Fibroblast of lung (primary cell): ENCODE measurements at places on chromosomes 4 and X. TPM values are rescaled to one million over a fixed set of nuclear protein-coding genes. Genes with fewer than 3 reads are reported as not detected.

GRCh38 chrX:8927066-8927635, 106.8 kb downstream of the FAM9B start:
- no peak for DNase-seq
- no peaks in the 10 kb centered on the region for H3K27me3 ChIP-seq
- no peak overlapping the region for H3K27ac ChIP-seq

DNA sequence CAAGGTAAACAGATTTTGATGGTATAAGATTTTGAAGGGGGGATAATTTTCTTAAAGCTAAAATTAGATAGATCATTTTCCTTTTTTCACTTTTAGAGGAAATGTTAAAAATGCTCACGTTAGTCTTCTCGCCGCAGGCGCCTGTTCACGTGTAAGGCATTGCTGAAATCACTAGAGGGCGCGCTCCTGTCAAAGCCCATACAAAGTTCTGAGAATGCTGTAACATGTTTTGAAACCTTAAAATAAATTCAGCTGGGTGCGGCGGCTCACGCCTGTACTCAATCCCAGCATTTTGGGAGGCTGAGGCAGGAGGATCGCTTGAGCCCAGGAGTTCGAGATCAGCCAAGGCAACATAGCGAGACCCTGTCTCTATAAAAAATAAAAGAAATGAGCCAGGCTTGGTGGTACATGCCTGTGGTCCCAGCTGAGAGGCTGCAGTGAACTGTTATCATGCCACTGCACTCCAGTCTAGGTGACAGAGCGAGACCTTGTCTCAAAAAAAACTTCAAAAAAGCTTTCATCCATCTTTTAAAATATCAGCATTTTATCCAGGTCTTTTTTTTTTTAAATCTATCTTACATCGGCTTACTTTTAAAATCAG, 138.0 kb downstream of the RBMX2 start:
- H3K36me3 ChIP-seq: no peaks in the 10 kb centered on the region
- H3K27ac ChIP-seq: no peak overlapping the region
- H3K27me3 ChIP-seq: no peaks in the 10 kb centered on the region
- H3K4me3 ChIP-seq: no peak overlapping the region

OTC gene
- total RNA-seq: not detected in 2 replicates

- H3K27ac ChIP-seq: no peak overlapping the region
- H3K27me3 ChIP-seq: no peaks in the 10 kb centered on the region
- H3K36me3 ChIP-seq: no peaks in the 10 kb centered on the region
- no peaks in the 10 kb centered on the region for H3K4me1 ChIP-seq
- no peak for DNase-seq
These were observed 36.0 kb downstream of the LHFPL1 start for GRCh38 chrX:112643721-112644120.

DNA sequence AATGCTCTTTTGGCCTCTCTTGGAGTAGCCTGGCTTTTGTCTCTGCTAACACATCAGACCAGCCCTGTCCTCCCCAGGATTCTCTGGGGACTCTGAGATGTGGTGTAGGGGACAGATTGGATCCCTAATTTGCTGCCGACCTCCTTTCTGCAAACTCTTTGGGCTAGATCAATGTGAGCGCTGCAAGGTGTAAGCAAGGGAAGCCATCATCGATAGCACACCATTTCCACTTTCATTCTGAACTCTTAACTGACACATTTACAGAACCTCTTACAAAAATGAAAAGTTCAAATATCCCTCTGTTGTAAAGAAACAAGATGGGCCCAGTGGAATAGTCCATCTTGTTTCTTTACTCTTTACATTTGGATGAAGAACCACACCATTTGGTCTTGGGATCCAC, 46.6 kb downstream of the PGRMC2 start:
- H3K27me3 ChIP-seq: no peaks in the 10 kb centered on the region
- H3K27ac ChIP-seq: peak overlapping the region; percentile 74
- H3K4me3 ChIP-seq: no peak overlapping the region
- no peaks in the 10 kb centered on the region for H3K36me3 ChIP-seq
- H3K4me1 ChIP-seq: peaks cover 9% of the 10 kb centered on the region

LUZP4 gene
- not detected in 2 replicates for total RNA-seq

DNA sequence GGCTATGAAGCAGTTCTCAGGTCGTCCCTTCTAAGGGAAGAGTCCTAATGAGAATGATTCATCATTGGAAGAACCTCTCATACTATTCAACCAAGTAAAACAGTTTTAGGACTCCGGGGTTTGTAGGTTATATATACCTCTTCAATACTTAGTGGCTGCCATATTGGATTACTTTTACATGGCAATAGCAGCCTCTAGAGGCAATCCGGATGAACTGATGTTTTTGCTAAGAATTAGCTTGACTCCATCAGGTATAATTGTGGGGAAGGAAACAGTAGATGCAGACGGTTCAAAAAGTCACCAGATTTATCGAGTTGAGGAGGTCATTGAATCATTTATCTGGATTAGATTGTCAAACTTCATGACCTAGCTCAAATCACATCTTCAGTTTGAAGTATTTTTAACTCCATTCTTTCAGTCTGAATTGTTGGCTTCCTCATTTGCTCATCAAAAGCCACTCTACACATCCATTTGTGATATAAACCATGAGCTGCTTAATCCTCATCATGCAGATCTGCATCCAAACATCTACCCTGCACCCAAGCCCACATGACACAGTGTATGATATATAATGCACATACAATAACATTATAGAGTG, 28.4 kb downstream of the GUCY1B1 start:
- H3K4me3 ChIP-seq: no peak overlapping the region
- H3K27ac ChIP-seq: no peak overlapping the region

BTK gene
- total RNA-seq: not detected in 2 replicates

DNA sequence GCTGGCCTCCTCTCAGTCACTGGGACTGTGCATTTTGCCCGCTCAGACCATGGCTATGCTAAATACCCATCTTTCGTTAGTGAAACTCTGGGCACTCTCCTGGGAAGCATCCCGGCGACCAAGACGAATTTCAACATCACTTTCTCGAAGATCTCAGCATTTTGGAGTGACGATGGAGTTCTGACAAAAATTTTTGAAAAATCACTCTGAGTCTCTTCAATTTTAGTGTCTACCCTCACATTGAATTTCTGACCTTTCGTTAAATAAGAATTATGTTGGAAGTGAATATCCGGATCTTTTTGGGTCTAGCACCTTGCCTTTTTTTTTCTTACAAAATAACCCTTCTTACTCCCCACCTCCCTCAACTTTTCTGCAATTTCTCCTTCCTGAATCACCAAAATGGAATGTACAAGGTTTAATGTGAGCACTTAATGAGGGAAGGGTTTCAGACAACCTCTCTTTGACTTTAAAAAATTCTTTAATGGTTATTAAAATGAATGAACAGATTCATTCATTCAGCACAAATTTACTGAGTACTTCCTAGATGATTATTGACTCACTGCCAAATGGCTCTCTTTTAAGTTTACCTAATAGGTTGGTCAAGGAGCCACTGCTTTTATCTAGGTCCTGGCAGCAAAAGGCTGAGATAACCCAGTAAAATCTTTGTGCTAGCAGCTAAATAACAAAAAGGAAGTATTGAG, 746 bp upstream of the AADAT start:
- no peaks in the 10 kb centered on the region for H3K27me3 ChIP-seq
- peak overlapping the region; percentile 34 for H3K27ac ChIP-seq
- no peaks in the 10 kb centered on the region for H3K36me3 ChIP-seq
- H3K4me3 ChIP-seq: peak overlapping the region; percentile 71
- H3K4me1 ChIP-seq: peaks cover 3% of the 10 kb centered on the region

DNA sequence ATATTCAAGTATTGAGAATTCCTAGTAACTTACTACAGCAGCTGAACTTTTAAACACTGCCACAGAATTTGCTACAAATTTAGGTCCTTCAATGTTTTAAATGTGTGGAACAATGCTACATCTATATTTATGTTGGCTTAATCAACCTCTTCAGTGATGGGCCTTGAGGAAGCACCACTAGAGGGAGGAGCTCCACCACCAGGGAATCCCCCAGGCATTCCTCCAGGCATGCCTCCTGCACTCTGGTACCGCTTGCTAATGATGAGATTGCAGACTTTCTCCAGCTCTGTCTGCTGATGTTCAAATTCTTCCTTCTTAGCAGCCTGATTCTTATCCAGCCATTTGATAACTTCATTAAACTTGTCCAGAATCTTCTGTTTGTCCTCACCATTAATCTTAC, 190.8 kb downstream of the HTR2C start:
- no peaks in the 10 kb centered on the region for H3K4me1 ChIP-seq
- no peaks in the 10 kb centered on the region for H3K36me3 ChIP-seq
- H3K27ac ChIP-seq: no peak overlapping the region
- H3K4me3 ChIP-seq: no peak overlapping the region

LPAR4 gene
- 0.50 and 0.51 TPM in 2 replicates for total RNA-seq

GRCh38 chrX:69705818-69706217, 89.9 kb downstream of the EDA start:
- no peak overlapping the region for H3K27ac ChIP-seq
- H3K4me1 ChIP-seq: no peaks in the 10 kb centered on the region
- no peaks in the 10 kb centered on the region for H3K27me3 ChIP-seq
- no peak for DNase-seq
- no peak overlapping the region for H3K4me3 ChIP-seq

USP17L12 gene
- not detected in 2 replicates for total RNA-seq

DNA sequence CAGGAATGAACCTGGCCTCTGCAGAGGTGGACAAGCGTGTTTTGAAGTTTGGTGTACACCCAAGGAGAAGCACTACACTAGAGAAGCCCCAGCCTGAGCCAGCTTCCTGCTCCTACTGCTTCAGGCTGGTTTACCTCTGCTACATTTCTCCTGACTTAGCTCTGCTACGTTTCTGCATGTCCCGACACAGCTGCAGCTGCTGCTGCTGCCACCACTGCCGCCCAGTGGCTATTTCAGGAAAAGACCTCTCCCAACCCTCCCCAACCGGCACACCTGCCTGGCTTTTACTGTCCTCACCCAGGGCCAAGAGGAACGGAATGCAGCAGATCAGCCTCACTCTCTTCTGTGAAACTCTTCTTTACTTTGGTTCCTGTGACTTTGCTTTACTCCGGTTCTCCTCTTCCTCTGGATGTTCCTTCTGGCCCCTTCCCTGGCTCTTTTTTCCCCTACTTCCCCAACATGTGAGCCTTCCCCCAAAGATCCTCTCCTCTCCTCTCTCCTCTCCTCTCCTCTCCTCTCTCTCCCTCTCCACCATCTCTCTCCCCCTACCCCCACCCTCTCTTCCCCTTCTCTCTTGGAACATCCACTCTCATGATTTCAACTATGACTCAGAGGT, 3.1 kb upstream of the P2RY4 start:
- peak; percentile 18 for DNase-seq
- no peak overlapping the region for H3K27ac ChIP-seq
- H3K27me3 ChIP-seq: no peaks in the 10 kb centered on the region

GRCh38 chrX:15465347-15465746, 27.8 kb downstream of the PIR start:
- H3K4me3 ChIP-seq: no peak overlapping the region
- H3K4me1 ChIP-seq: no peaks in the 10 kb centered on the region
- H3K27ac ChIP-seq: no peak overlapping the region
- H3K27me3 ChIP-seq: no peaks in the 10 kb centered on the region
- peak; percentile 19 for DNase-seq
- no peaks in the 10 kb centered on the region for H3K36me3 ChIP-seq

DNA sequence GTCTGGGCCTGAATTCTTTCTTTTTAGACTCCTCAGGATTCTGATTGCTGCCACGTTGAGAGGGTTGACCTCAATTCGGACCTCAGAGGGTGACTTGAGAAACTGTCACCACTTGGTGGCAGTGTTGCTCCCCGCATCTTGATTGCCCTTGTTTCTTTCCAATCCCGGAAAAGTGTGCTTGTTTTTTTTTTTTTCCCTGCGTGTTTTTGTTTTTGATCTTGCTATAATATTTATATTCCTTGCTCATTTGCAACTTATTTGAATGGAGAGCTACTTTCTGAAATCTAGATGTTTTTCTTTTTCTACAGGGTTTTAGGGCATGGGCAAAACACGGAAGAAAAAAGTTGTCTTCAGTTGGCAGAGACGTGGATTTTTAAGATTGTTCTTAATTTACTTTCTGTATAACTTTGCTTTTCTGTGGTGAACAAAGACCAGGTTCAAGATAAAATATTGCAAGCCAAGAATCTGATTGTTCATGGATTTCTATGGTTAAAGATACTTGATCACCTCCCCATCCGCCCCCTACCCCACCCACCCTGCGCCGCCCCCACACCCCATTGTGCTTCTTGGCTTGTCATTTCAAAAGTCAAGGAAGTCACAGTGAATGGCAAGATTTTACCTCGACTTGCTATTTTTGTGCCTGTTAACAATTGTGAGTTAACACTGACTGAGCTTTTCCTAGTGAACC, 102.0 kb downstream of the PTTG2 start:
- peaks cover 6% of the 10 kb centered on the region for H3K4me1 ChIP-seq
- no peaks in the 10 kb centered on the region for H3K27me3 ChIP-seq

DNA sequence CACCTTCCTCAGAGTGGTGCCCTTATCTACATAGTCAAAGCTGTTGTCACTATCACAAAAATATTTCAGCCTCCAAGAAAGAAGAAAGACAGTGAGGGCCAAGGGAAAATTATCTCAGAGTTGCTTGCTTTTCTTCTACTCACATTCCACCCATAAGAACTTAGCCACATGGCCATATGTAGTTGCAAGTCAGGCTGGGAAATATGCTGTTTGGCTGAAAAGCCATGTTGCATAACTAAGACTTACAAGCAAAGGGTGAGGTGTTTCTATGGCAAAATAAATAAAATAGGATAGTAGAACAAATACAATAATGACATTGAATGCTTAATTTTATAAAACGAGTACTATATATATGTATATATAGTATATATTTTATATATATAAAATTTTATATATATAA, 365.9 kb upstream of the PABPC4L start:
- no peak for DNase-seq
- H3K36me3 ChIP-seq: no peaks in the 10 kb centered on the region
- H3K27ac ChIP-seq: no peak overlapping the region
- H3K4me1 ChIP-seq: no peaks in the 10 kb centered on the region
- no peak overlapping the region for H3K4me3 ChIP-seq

DNA sequence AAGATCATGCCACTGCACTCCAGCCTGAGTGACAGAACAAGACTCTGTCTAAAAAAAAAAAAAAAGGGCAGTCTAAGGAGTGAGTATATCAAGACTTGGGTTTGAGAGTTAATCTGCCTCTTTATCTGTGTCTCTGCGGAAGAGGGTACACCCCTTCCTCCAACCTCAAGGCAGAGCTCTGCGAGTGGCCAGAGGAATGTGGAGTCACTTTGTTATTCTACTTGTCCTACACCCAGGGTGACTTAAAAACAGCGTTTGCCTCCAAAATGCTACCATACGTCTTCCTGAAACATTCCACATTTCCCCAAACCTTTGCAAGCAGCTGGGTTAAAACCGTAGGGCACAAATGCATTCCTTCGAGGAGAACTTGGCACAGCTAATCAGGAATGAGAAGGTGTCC, 199.9 kb downstream of the SHOX start:
- H3K27ac ChIP-seq: no peak overlapping the region
- no peak overlapping the region for H3K4me3 ChIP-seq
- H3K36me3 ChIP-seq: no peaks in the 10 kb centered on the region

- peaks cover 8% of the 10 kb centered on the region for H3K4me1 ChIP-seq
- H3K27ac ChIP-seq: no peak overlapping the region
- H3K27me3 ChIP-seq: no peaks in the 10 kb centered on the region
- no peak for DNase-seq
These were observed 277.1 kb downstream of the ANKRD50 start for GRCh38 chr4:124435274-124435950.
